ENCODE measurements at places on chromosomes 4 and X.

GRCh38 chrX:2967998-2968909 lies 38.1 kb upstream of the ARSH start:
- DNase-seq: no peak

- DNase-seq: no peak
These were observed 78.8 kb downstream of the FAM184B start for GRCh38 chr4:17702641-17703040.

- no peak for DNase-seq
These were observed 143.0 kb downstream of the TSPAN5 start for GRCh38 chr4:98515470-98515809.

GRCh38 chr4:83605744-83606172 lies 69.8 kb downstream of the GPAT3 start:
- no peak for DNase-seq

DNA sequence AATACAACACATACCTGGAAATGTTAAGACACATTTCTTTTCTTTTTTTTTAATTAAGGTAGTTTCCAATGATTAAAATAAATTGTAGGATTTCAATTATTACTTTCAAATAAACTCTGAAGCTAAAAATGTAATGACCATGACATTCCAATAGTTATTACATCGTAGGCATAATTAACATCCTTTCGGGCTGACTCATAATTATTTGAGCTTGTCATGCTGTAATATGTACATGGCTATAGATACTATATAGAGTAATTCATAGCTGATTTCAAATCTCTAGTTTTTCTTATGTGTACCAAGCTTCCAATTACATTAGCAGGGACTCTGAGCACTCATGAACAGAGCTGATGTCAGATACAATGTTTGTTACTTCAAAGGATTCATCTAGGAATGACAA lies 125.7 kb upstream of the GABRG1 start:
- DNase-seq: no peak

- no peak for DNase-seq
These were observed 16.3 kb upstream of the MBNL3 start for GRCh38 chrX:132505116-132505515.

DNA sequence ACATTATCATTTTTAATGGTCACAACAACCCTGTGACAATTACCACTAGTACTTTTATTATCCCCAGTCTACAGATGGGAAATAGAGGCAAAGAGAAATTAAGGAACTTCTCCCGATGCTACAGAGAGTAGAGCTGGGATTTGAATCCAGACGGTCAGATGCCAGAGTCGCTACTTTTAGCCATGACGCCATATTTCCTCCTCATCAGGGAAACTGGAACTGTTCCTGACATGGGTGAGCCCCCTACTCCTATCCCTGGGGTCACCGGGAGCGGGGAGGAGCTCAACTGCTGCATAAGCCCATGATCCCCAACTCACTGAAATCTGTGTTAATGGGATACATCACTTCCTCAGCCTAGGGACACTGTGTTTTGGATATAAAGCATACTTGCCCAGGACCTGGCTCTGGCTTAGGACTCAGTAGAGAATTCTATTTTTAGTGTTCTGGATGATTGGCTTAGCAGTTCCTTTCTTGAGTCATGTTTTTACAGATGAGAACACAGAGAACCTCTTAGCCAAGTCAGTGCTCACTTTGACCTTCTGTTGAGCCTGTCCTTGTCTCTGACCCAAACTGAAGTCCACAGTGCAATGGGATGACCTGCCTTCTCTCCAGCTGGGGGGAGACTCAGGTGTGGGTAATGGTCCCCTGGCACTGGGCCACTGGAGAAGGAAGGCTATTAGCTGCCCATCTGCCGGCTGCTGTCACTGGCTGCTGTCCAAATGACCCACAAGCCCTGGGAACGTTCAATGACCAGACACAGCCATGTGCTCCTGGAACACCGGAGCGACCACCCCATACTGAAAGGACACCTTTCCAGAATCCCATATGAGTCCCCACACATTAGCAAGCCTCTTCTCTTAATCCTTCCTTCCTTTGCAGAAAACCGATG lies 90.8 kb upstream of the SHISA3 start:
- no peak for DNase-seq

- peak; percentile 97 for DNase-seq
These were observed 393 bp downstream of the GTPBP6 start for GRCh38 chrX:318068-318738.

- no peak for DNase-seq
These were observed 156.6 kb upstream of the CASK start for GRCh38 chrX:42079968-42080367.

- DNase-seq: no peak
These were observed 73.3 kb upstream of the LRPAP1 start for GRCh38 chr4:3605491-3605890.

GRCh38 chrX:22041907-22042530 lies 9.9 kb downstream of the PHEX start:
- no peak for DNase-seq

DNA sequence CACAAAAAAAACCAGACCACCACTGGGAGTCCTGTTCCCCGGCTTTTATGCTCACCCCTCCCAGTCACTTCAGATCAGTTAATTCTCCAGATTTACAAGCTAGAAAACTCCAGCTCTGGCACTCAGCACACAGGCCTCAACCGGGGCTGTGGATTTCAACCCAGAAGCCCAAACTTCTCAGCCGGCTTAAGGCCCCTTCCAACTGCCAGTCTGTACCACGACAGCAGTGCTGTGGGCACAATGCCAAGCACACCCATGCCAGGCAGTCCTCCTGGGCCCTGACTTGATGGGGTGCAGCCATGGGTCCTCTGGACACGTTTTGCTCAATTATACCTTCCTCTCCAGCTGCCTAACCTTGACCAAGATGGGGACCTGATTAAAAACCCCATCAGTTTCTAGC lies 12.2 kb downstream of the SOD3 start:
- no peak for DNase-seq

- DNase-seq: no peak
These were observed 123.9 kb upstream of the GC start for GRCh38 chr4:71907782-71908181.
